ENCODE measurements at places on chromosomes 2 and 18.

DNA sequence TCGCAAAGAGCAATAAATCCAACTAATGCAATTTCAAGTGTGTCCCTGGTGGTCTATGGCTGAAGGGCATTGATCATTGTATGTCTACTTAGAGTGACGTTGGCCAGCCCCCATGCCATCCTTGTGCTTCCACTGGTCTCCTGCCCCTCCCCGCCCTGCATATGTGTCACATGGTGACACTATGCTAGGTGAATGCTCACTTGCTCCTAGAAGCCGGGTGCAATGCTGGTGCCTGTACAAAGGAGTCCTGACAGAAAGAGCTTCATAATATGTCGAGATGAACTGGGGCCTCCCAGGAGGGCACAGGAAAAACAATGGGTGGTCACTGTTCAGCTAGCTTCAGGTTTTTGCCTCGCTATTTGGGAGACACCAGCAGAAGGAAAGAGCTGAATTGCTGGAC, 5.9 kb upstream of the TRABD2A start:
- no peak for DNase-seq

DNA sequence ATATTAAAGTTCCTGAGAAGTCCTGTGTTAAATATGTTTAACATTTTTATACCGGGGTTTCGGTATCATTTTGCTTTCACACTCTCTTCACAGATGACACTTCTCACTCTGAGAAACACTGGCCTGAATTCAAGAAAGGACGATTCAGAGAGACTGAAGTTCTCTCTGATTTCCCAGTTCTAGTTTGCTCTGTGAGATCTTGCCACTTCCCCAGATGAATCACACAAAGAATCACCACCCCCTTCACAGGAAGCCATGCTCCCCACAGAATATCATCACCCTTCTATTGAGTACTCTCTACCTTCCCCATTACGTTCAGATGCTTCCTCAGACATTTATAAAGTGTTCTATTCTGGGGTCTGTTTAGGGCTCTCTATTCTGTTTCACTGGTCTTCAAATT, 16.1 kb upstream of the CD207 start:
- no peak for DNase-seq

DNA sequence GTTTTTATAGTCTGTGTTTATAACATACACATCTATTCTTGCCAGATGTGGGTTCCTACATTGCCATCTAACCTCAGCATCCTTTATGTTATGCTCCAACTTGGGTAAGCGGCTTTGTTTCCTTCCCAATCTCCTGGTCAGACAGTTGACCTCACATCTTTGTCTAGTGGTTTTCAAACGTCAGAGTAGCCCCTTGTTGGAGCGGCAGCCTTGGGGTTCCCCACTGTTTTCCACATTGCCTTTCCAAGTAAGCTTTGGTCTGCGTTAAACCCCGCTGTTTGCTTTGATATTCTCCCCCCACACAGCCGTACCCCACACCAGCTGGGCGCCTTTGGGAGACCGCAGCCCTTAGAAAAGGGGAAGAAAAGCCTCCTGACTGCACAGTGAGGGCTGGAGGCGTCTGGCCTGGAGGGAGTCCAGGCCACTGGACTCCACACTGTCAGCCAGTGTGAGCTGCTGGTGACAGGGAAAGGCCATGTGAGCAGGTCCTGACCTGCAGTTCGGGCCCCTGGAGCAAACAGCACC, 83.3 kb downstream of the MALT1 start:
- peak; percentile 62 for DNase-seq

DNA sequence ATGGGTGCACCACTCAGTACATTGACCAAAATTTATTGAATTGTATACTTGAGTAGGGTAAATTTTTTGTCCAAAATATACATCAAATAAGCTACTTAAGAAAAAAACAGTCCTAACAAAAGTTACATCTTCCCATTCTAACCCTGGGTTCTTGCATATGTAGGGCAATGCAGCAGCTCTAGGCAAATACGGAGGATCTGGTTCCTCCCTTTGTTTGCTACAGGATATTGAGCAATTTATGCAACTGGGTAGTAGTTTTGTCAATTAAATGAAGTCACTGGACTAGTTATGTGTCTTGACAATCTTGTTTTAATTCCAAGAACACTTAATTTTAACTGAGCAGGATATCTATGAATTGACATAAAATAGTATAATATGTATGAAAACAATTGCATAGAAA, 1507.2 kb upstream of the PIK3C3 start:
- DNase-seq: no peak

GRCh38 chr18:7617738-7618422, 50.8 kb downstream of the PTPRM start:
- no peak for DNase-seq

GRCh38 chr2:3771576-3771975, 68.2 kb downstream of the DCDC2C start:
- DNase-seq: no peak

DNA sequence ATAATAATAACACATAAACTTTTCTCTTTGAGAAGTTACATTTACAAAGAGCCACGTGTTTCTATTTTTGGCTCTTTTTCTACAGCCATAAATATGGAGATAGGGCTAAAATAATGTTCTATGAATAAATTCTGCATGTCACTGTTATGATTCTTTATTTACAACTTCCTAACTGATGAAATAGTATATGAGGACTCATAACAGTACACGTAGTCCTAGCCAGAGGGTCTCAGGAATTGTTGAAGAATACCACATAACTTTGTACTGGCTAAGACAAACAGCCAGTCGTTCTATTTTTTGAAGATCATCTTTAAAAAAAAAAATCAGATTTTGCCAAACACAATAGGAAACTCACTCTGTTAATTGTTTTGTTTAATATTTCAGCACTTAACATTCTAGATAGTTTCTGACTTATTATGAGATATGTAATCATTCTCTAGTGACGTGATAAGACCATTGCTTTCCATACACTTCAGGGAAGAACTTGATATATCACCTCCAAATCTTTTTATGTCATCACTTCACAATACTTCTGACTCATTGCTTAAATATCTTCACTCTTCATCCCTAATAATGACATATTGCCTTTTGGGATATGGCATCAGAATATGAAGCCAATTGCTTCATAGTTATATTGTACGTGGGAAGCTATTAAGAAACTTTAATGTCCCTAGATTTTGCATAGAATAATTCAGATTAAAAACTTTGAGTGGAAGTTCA, 256.1 kb downstream of the XIRP2 start:
- DNase-seq: no peak

DNA sequence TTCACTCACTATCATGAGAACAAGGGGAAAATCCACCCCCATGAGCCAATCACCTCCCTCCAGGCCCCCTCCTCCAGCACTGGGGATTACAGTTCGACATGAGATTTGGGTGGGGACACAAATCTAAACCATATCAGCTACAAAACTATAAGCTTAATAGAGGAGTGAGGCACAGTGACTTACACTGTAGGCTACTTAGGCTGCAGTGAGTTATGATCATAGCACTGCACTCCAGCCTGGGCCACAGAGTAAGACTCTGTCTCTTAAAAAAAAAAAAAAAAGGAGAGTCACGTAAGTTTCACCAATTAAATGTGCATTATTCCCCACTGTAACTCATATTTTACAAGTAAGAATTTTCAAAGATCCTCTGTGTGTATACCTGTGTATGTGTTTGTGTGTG, 26.2 kb upstream of the COLEC12 start:
- DNase-seq: no peak

DNA sequence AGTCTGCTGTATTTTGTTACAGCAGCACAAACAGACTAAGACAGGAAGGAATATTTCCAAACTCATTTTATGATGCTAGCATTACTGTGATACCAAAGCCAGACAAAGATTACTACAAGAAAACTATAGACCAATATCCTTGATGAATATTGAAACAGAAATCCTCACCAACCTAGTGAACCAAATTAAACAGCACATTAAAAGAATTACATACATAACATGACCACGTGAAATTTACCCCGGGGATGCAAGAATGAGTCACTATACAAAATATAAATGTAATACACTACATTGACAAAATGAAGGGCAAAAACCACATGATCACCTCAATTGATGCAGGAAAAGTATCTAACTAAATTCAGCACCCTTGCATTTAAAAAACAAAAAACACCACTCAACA, 112.6 kb downstream of the CHN1 start:
- DNase-seq: no peak

DNA sequence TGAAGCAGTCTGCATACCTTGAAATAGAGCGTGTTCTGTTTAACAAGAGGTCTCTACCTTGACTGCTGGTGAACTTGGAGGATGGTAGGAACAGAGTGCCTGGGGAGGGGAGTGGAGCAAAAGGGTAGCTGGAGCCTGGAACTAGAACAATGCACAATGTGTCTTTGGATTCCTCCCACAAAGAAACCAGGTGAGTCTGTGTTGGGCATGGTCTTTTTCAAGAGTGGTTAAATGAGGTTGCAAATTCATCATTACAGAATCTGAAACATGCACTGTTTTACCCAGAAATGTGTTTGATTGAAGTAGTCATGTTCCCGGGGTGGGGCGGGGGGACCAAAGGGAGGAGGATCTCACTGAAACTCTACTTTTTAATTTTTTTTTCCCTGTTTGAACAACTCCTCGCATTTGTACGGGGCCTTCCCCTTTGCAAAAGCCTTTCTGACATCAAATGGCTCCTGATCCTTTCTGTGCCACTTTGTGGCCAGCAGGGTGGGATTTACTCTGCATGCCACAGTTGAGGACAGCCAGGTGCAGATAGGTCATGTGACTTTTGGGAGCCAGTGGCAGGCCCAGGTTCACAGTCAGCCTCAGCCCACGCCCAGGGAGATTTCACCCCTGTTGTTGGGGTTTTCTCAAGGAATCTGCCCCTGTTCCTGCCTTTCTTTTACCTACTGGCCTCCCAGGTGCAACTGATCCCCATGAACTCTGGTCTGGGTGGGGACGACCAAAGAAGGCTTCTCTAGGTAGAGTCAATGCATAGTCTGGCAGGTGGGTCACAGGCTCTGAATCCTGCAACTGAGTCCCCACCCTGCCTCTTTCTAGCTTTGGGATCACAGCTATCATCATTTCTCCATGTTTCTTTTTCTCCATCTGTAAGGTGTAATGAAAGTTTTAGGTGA, 28.2 kb downstream of the MYCN start:
- DNase-seq: no peak

- DNase-seq: peak; percentile 28
Observed at GRCh38 chr2:113324684-113325160, 46.0 kb upstream of the PAX8 start.

DNA sequence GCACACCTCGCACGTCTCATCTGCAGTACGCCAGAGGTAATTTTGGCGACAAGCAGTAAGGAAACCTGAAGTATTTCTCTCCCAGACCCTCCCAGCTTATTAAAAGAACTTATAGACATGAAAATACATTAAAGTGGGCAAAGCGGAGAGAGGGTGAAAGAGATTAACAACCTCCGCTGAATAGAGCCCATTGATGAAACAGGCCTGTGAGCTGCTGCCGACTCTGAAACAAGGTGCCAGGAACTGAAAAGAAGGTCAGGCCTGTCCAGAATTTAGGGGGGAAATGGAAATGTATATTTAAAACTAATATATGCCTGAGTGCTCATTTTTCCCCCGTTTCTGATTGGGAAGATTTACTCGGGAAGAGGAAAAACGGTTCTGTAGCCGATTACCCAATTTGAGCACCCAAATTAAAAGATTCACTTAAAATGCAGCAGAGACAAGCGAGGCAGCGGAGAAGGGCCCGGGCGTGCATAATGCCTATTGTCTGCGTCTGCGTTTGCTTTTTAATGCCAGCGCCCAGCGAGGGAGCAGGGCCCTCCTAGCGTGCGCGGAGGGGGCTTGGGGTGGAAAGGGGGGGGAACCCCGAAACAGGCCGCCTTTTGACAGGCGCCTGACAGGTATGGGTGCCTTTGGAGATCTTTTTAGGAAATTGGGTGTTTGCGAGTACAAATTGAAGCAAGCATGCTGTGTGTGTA, 316.2 kb downstream of the GBX2 start:
- DNase-seq: no peak

DNA sequence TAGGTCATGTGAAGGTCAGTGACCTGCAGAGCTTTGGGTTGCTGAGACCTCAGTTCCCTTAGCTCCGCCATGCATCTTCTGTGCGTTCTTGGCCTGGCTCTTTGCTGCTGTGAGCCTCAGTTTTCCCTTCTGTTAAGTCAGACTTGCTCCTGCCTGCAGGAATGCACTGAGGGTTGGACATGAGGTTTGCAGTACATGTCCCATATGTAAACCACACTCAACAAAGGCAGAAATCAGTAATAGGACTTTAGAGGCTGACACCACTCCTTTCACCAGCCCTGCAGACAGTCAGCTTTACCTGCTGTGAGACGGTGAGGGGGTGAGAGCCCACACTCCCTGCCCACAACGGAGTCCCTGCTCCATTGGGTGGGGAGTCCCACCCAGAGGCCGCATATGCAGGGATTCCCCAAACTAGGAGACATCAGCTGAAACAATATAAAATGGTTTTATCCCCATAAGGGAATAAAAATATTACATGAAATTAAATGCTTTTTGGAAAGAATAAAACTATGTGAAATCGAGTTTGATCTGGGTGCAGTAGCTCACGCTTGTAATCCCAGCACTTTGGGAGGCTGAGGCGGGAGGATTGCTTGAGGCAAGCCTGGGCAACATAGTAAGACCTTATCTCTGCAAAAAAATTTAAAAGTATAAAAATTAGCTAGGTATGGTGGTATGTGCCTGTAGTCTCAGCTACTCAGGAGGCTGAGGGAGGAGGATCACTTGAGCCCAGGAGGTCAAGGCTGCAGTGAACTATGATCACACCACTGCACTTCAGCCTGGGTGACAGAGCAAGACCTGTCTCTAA, 55.1 kb downstream of the MYO7B start:
- DNase-seq: no peak

GRCh38 chr2:51597086-51597485, 565.2 kb upstream of the NRXN1 start:
- no peak for DNase-seq

DNA sequence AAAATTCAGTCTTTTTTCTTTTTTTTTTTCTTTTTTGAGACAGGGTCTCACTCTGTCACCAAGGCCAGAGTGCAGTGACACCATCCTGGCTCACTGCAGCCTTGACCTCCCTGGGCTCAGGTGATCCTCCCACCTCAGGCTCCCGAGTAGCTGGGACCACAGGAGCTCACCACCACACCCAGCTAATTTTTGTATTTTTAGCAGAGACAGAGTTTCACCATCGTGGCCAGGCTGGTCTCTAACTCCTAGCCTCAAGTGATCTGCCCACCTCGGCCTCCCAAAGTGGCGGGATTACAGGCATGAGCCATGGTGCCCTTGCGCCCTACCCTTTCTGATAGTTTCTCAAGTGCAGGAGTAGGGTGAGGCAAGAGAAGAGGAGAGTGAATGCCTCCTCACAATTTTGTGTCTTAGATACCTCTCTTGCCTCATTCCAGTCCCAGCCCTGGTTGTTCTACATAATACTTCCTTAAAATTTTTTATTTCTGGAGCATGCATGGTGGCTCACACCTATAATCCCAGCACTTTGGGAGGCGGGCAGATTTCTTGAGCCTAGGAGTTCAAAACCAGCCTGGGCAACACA, 68.2 kb upstream of the CAB39 start:
- no peak for DNase-seq

- no peak for DNase-seq
Observed at GRCh38 chr2:112138159-112139032, at the start of gene FBLN7. Gene FBLN7, plus strand, starts transcription at chr2:112138385. Its CDS starts 271 bp downstream, at chr2:112138656.

GRCh38 chr2:174768557-174768956, 4.3 kb upstream of the CHRNA1 start:
- no peak for DNase-seq

Data from gastrocnemius medialis (tissue), 4 donors.